ENCODE measurements at places on chromosomes 12 and 14.
A peak's percentile ranks its signal among the peaks of the same experiment; 100 is the strongest.

GRCh38 chr14:75442166-75442565, 14.3 kb downstream of the JDP2 start:
- no peak for DNase-seq

- DNase-seq = no peak
Observed at GRCh38 chr14:74756326-74756725, 6.8 kb upstream of the YLPM1 start.

GRCh38 chr12:124336742-124337520, 42.0 kb downstream of the RFLNA start:
- no peak for DNase-seq

DNA sequence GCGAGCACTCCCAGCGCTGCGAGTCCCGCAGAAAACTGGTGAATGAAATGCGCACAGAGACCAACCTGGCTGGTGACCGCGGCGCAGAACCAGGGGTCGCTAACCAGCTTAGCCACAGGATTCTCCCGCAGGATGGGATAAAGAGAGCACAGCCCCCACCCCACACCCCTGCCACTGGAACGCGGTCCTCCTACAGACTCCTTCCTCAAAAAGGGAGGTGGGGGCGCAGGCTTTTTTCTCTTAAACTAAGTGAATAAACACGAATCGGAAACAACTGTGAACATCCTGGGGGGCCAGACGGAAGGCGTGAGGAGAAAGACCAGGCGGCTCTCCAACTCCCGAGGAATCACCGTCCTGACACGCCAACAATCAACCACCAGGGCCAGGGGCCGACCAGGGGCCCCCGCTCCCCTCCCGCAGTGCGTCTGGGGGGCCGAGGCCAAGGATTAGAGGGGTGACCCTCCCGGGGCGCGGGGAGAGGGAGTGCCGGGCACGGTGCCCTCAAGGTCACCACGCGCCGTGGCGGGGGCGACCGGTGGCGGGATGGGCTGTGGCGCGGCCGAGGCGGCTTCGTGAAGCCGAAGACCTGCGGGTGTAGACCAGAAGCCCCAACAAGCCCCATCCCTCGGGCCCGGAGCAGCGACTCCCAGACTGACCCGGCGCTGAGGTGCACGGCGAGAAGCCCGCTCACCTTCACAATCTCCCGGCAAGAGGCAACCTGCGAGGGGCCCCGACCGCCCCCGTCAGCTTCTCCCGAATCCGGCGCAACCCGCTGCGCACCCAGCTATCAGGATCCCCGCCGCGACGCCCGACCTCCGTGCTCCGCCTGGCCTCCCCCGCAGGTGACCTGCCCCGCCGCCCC, 704 bp downstream of the ATP2B1 start:
- DNase-seq = peak; percentile 40
